NCI-H748 treated with DMSO at 0.1 percent for 48 hours (cell line): ENCODE measurements at places on chromosomes 6 and 20.

- DNase-seq = no peak
Observed at GRCh38 chr6:133456439-133456838, 215.3 kb downstream of the EYA4 start.

DNA sequence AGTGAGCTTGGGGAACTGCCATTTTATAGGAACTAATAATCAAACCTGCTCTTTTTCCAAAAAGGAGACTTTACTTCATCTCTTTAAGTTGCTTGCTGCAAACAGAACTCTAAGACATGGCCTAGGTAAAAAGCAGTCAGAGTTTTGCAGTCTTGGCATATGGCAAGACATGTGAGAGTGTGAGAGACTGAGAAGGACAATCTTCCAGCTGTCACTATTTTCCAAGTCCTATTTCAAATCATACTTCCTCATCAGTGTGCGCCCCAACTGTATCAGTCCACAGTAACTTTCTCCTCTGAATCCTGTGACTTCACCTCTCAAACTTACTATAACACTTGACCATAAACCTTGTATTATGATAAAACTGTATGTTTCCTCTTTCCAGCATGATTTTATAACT lies 10.4 kb downstream of the CALHM6 start:
- DNase-seq = no peak

DNA sequence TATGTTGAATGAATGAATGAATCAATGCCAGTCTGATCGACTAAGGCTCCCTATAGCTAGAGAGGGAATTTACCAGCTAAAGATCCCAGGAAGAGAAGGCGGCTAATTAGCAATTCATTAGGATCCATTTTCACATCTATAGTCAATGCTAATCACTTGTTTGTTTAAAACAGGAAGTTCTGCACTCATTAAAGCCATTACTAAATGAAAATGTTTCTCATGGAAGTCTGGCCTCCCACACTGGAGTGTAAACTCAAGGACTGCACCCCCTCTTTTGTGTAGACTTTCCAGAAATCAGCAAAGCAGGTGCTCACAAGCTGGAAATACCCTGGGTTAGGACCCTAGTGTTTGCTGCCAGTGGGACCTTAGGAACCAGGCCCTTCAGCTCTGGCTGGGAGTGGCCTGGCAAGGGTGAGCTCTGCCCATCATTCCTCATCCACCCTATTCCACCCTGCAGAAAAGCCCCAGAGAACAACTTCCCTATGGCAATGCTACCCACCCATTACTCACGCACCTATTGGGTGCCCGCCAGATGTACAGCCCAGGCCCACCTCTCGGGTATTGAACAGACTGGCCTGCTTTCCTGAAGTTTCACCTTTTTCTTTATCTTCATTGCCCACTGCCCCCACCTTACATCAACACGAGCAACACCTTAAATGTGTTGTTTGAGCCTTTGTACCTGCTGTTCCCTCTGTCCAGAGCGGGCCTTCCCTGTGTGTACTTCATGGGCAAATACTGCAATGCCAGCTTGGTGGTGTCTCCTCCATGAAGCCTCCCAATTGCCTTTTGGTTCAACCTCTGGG lies 60.8 kb downstream of the TTI1 start:
- DNase-seq = no peak

GRCh38 chr20:63061051-63061770 lies 54.4 kb upstream of the BHLHE23 start:
- no peak for DNase-seq

- no peak for DNase-seq
Observed at GRCh38 chr20:20277894-20278335, 90.0 kb upstream of the INSM1 start.

DNA sequence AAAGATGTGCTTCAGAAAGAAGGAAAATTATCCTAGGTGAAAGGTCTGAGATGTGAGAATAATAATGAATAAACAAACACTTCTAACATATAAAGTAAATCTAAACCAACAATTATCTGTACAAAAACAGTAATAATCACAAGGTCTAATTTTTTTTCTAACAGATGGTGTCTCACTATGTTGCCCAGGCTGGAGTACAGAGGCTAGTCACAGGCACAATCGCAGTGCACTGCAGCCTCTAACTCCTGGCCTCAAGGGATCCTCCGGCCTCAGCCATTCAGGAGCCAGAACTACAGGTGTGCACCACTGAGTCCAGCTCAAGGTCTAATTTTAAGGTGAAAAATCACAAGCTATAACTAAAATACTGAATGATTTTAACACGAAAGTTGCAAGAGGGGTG lies 17.0 kb upstream of the ZC3H12D start:
- DNase-seq = no peak

GRCh38 chr20:32979201-32979998 lies 24.8 kb downstream of the SUN5 start:
- DNase-seq = no peak

- DNase-seq = no peak
Observed at GRCh38 chr6:45653117-45653883, 275.6 kb upstream of the SUPT3H start.

GRCh38 chr6:133447924-133448323 lies 206.8 kb downstream of the EYA4 start:
- DNase-seq = no peak

DNA sequence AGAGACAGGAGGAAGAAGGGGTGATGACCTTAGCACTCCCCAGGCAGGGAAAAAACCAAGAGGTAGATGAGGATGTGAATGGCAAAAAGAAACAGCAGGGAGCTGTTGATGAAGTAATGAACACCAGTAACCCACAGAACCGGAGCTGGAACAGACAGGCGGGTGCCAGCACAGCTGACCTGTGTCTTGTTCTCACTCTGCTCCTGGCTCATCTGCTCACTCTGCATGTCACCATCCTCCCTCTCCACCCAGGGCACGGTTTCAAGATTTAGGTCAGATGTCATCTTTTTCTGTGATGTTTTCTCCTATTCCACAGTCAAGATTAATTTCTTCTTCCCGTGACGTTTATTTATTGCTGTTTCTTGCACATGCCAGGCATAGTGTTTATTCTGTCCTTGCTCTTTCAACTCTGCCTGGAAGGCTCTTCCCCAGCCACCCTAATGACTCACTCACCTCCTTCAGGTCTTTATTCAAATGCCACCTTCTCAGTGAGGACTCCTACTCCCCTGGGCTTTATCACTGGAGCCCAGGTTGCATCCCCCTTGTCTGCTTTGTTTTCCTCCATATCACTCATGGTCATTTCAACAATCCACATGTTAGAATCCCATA lies 164.5 kb upstream of the HDAC2 start:
- DNase-seq = no peak

DNA sequence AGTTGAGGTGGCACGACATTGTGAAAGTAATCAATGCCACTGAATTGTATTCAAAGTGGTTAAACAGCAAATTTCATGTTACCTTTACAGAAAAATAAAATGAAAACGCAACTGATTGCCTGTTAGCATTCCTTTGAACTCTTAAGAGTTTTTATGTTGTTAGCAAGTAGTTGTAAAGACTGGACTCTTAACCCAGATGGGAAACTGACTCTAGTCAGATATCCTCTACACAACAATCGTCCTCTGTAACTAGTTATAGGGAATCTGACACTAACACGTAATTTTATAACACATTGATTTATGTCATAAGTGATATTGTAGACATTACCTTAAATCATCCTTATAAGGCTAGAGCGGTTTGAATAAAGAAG lies 3.0 kb upstream of the FBXO9 start:
- DNase-seq = no peak

- no peak for DNase-seq
Observed at GRCh38 chr20:32501709-32502108, 83.4 kb downstream of the NOL4L start.

DNA sequence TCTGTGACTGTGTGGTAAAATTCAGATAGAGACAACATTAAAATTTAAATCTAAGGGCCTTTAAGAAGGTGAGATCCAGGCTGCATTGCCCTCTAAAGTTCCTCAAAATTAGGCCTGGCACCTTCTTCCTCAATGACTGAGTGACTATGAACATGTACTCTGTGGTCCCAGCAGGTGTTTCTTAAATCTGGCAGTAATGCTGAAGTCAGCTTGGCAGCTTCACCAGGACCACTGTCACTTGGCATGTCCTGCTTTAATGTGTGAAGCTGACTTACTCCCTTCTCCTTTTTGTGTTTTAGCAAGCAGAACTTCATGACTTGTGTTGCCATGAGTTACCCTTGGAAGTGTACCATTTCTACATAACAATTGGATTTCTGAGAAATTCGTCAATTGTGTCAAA lies 141.7 kb downstream of the NKAIN2 start:
- no peak for DNase-seq

- no peak for DNase-seq
Observed at GRCh38 chr20:40293740-40294139, 395.3 kb downstream of the MAFB start.
